ENCODE measurements at places on chromosomes 6 and 20.

GRCh38 chr6:7921046-7921445, 10.5 kb upstream of the TXNDC5 start:
- no peak for DNase-seq

- DNase-seq = peak; percentile 64
Measured at GRCh38 chr6:159692303-159693127, 526 bp downstream of the SOD2 start.

DNA sequence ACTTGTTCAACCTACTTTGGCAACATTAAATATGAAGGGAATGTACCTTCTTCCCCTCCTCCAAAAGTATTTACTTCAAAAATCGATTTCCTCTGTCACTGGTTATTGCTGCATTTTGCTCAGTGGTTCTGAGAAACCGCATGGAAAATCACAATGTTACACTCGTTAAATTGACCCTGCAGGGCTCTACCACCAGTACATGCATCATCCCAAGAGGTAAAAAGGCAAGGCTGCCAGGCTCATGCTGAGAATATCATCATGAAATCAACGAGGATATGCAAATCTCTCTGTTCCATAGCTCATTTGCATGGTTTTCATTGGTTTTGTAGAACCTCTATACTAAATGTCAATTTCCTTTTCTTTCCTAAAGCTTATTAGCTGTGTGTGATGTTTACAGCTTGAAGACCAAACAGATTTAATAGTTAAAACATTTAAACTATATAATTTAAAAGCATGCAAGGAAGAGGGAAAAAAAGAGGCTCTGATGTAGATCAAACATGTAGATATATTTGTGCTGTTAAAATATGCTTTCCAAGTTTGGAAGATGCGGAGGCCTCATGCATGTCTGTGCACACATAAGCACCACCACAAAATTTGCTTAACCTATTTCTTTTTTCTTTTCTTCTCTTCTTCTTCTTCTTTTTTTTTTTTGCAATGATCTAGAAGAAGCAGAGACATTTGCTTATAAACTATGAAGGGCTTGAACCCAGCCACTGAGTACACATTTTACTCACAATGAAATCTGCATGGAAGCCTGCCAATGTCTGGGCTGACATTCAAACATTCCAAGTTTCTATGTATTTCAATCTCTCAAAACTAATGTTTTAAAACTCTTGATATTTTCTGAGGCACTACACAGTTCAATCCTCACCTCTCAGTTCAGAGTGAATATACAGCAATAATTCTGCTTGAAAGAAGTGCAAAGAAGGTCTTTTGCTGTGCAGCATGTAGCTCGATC, 194.0 kb downstream of the GMPR start:
- DNase-seq = no peak

DNA sequence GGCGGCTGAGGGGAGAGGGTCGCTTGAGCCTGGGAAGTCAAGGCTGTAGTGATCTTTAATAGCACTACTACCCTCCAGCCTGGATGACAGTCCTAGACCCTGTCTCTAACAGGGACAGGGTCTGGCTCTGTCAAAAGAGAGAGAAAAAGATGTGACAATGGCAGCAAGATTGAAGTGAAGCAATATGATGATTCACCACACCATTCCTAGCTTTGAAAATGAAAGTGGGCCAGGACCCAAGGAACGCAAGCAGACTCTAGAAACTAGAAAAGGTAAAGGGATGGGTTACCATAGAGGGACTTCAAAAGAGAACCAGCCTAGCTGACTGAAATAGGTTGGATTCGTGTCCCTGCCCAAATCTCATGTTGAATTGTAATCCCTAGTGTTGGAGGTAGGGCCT, 426.9 kb downstream of the HTR1B start:
- no peak for DNase-seq

DNA sequence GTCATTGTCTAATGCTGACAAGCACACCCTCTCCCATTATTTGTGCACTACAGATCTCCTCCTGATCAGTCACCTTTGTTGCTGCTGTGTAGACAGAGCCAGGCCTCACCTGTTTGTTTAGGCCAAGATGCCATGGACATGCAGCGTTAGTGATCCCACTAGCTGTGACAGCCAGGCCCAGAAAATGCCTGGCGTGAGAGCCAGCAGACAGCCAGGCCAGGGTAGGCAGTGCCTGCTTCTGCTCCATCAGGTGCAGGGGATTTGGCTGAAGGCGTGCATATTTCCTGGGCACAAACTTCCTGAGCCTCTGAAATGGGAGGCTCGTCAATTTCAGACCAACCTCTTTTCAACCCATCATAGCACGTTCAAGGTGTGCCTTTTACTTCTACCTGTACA, 27.3 kb downstream of the MANBAL start:
- no peak for DNase-seq

DNA sequence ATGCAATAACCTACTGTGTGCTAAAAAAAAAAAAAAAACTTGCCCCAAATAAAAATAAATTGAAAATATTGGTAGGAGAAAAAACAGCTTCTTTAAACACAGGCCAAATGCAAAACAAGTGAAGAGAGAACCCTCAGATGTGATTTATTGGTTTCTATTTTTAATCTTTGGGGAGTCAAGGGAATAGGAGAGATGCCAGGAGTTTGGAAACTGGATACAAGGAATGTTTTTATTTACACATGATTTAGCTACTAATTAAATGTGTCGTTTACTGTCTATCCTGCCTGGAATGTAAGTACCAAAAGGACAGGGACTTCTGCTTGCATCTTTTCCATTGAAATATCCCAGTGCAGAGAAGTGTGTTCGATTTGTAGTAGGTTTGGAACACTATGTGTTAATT, 810.7 kb downstream of the MAFB start:
- no peak for DNase-seq

DNA sequence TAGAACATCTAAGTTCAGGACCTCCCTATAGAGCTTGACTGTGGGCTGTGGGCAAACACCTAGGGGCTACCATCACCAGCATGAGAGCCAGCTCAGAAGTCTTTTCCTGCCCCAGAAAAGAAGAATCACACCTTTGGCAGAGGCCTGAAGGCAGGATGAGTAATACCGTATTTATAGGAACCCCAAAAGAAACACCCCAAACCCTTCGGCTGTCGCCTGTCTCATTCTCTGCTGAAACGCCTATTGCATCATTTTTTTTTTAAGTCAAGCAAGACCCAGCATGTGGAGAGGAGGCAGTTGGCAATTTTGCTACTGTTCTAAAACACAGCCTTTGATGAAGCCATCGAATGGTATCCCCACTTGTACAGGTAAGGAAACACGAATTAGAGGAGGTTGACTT, 436.4 kb downstream of the TFAP2A start:
- no peak for DNase-seq

- DNase-seq = peak; percentile 31
Measured at GRCh38 chr6:116217069-116217468, 36.8 kb downstream of the TSPYL4 start.

DNA sequence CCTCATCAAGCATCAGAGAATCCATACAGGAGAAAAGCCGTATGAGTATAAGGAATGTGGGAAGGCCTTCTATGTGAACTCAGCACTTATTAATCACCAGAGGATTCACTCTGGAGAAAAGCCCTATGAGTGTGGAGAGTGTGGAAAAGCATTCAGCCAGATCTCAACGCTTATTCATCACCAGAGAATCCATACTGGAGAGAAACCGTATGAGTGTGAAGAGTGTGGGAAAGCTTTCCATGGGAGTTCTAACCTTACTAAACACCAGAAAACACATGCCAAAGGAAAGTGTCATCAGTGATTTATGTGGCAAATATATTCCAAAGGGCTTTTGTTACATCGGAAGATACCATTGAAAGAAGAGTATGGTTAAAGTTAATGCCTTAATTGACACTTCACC, 25.4 kb downstream of the ZKSCAN8 start:
- no peak for DNase-seq

Measured in HAP-1 (cell line).